LHCN-M2 (cell line): ENCODE measurements at places on chromosomes 7 and 10.
A peak's percentile ranks its signal among the peaks of the same experiment; 100 is the strongest.

DNA sequence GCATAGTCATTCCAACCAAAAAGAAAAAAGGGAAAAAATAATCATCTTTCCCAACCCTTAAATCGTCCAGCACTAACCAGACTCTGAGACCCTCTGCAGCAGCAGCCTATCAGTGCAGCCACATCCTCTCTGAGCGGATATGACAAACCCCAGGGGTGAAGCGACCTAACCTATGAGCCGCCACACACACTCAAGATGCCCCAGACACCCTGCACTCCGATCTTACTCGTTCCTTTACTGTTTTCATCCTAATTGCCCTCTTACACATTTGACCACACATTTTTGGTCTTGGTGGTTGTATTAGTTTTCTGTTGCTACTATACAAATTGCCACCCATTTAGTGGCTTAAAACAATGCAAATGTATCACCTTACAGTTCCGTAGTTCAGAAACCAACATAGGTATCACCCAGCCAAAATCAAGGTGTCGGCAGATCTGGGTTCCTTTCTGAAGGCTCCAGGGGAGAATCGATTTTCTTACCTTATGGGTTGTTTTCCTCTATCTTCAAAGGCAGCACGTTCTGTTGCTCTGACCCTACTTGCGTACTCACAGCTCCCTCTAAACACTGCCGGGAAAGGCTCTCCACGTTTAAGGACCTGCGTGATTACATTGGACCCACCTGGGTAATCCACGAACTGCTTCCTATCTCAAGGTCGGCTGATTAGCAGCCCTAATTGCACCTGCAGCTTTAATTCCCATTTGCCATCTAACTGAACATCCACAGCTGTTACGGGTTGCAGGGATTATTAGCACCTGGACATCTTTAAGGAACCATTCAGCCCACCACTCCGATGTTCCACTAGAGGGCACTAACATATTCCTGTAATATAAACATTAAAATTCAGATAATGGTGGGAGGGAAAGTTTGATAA is 37.3 kb upstream of the PRSS1 start:
- DNase-seq, result peak; percentile 28

- peak; percentile 46 for DNase-seq
Measured at GRCh38 chr7:56079450-56080185, 13.1 kb downstream of the PHKG1 start.

GRCh38 chr10:122143238-122143841 is 127.8 kb upstream of the BTBD16 start:
- no peak for DNase-seq

- DNase-seq, result no peak
Measured at GRCh38 chr7:112430649-112431048, 19.6 kb upstream of the IFRD1 start.

GRCh38 chr7:116953906-116954838 is 871 bp downstream of the ST7 start:
- peak; percentile 94 for DNase-seq

GRCh38 chr7:7434329-7434728 is 101.3 kb downstream of the COL28A1 start:
- peak; percentile 59 for DNase-seq

DNA sequence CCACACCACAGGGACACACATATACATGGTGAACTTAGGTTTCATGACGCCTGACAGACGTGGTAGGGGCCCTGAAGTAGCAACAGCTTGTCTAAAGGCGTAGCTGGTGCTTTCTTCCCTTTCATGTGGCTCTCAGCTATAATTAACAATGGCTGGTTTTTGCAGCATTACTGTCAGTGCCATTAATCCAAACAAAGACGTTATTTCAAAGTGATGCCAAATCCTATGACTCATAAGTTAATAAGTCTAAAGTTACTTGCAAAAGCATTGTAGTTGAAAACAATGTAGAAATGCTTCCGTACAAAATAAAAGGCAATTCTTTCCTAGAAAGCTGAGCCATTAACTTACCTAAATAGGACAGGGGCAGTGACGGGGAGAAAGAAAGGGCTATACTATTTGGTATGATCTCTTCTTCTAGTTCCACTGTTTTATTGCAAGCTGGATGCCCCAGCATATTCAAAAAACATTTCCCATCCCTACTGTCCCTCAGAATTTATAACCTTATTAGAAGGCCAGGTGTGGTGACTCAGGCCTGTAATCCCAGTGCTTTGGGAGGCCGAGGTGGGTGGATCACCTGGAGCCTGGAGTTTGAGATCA is 105.4 kb downstream of the ODAD2 start:
- no peak for DNase-seq

- DNase-seq, result no peak
Measured at GRCh38 chr7:128065872-128066271, 34.6 kb upstream of the LRRC4 start.

GRCh38 chr7:48976253-48976652 is 51.9 kb downstream of the CDC14C start:
- DNase-seq, result no peak
